ENCODE measurements at places on chromosomes 5 and 9. TPM values are rescaled to one million over a fixed set of nuclear protein-coding genes. Genes with fewer than 3 reads are reported as not detected.

Gene MLANA
- total RNA-seq, result not detected

Gene BHMT2
- 53.9 TPM for total RNA-seq

Gene SLC46A2
- not detected for total RNA-seq

Gene FGFR4
- total RNA-seq, result 110 TPM

Gene MOCS2
- total RNA-seq, result 44.1 TPM

Gene KIF12
- total RNA-seq, result 19.3 TPM

Gene PCDHGB6
- total RNA-seq, result 0.75 TPM

Gene EQTN
- total RNA-seq, result not detected

Gene FBXO38
- total RNA-seq, result 35.2 TPM

Gene GABRP
- total RNA-seq, result not detected

Gene FAXDC2
- total RNA-seq, result 0.26 TPM

Gene TMC1
- not detected for total RNA-seq

Gene SOX30
- total RNA-seq, result not detected

Gene DHFR
- 74.9 TPM for total RNA-seq

Gene SMC2
- total RNA-seq, result 11.1 TPM

Gene PCDHGB1
- 0.06 TPM for total RNA-seq

Gene SLC25A2
- not detected for total RNA-seq

Gene PCDHB11
- 0.61 TPM for total RNA-seq

Gene FOXD4L4
- total RNA-seq, result not detected

Gene PDGFRB
- 16.3 TPM for total RNA-seq

Gene PHF19
- total RNA-seq, result 15.6 TPM

Gene NKD2
- total RNA-seq, result 0.27 TPM

Gene TRMT10B
- total RNA-seq, result 6.1 TPM

Gene CDH9
- not detected for total RNA-seq

Gene EIF4E1B
- not detected for total RNA-seq

Gene RAD1
- total RNA-seq, result 42.8 TPM

Gene SLIT3
- 12.5 TPM for total RNA-seq

Gene TRIM7
- 56.2 TPM for total RNA-seq

Gene CARTPT
- total RNA-seq, result not detected

Gene LCNL1
- total RNA-seq, result not detected

Gene OMD
- total RNA-seq, result not detected

Gene OR1J2
- total RNA-seq, result not detected

Gene UAP1L1
- total RNA-seq, result 2.3 TPM

Gene RNF224
- total RNA-seq, result not detected

Gene CCDC183
- not detected for total RNA-seq

Gene SIGMAR1
- 93.9 TPM for total RNA-seq

Gene TSTD2
- 7.0 TPM for total RNA-seq

Gene WNK2
- not detected for total RNA-seq

Gene TEK
- total RNA-seq, result 1.5 TPM

Gene AFAP1L1
- 3.6 TPM for total RNA-seq

Gene F2RL1
- total RNA-seq, result 11.9 TPM

Gene ATP10B
- total RNA-seq, result not detected

Gene PPP3R2
- not detected for total RNA-seq

Gene NPR3
- 2.6 TPM for total RNA-seq

Gene OR5C1
- not detected for total RNA-seq

Gene ANKRD55
- total RNA-seq, result 4.7 TPM

Gene IFNE
- not detected for total RNA-seq

Gene CA9
- 11.6 TPM for total RNA-seq

Gene ZNF883
- not detected for total RNA-seq

Gene MEIKIN
- total RNA-seq, result not detected
